Nephron progenitor cell (in vitro differentiated cells): ENCODE measurements at places on chromosomes 16 and 17.

GRCh38 chr16:78177218-78177617 is 77.8 kb downstream of the WWOX start:
- DNase-seq = no peak

DNA sequence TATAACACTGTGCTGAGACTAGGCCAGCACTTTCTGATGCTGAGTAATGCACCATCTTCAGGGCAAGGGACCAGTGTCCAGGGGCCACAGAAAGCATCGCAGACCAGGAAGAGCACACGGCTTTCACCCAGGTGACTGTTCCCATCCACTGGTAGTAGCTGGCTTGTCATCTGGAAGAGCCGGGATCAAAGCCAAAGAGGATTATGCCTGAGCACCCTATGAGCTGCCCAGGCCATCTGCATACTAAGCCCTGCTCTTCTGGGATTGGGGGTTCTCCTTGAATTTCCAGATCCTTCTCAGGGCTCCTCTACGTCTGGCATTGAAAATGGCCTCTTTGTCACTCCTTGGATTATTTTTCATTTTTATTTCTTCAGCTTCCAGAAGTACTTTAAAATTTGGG is 140.7 kb downstream of the IRX3 start:
- no peak for DNase-seq

GRCh38 chr16:82506692-82507670 is 119.8 kb upstream of the CDH13 start:
- no peak for DNase-seq

DNA sequence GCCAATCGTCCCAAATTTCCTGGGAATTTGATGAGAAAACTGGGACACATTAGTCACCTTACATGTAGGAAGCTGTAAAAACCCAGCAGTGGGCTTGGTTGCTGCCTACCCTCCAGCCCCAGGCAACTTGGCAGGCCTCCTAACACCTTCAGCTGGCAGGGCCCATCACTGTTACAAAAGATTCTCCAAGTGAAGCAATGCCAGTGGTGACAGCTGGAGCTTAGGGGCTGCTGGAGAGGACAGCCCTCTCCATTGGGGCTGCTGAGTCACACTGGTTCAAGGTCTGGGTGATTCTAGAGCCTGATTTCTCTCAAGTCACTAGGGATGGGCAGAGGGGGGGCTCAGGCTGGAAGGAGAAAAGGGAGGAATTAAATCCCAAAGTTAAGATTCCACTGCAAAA is 180.6 kb downstream of the COPRS start:
- no peak for DNase-seq
